ENCODE measurements at places on chromosomes 11 and 22.

DNA sequence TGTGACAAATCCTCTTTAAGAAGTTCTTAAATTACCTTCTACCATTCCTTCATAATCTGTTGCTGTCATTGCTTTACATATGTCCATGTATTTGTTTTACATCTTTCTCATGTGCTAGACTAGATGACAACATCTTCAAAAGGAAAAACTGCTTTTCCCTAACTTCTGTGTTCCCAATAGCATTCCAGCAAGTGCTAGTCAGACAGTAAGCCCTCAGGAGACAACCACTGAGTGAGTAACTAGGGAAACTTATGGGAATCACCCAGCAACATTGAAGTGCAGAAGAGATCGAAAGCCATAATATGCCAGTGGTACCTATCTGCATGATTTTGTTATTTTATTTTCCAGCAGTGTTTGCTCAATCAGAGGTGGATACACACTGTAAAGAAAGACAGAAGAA is 889.7 kb upstream of the API5 start:
- no peaks in the 10 kb centered on the region for H3K36me3 ChIP-seq
- DNase-seq: peak; percentile 68
- no peaks in the 10 kb centered on the region for H3K4me1 ChIP-seq
- H3K27ac ChIP-seq: no peak overlapping the region

DNA sequence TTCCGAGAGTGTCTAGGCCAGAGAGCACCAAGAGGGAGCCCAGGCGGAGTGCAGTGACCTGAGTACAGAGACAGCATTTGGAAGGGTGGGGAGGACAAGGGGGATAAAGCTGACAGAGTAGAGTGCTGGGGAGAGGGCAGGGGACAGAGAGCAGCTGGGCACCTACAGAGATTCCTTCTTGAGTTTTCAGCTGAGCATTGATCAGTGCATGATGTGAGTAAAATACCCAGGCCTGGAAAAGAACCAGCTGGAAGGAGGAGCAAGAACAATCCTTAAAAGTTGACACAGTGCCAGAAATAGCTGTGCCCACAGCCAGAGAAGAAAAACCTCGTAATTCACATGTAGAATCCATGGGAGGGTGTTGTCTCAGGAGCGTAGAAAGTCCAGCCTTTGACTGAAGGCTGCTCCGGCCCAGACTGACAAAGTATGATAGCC is 33.9 kb upstream of the PANX2 start:
- no peak overlapping the region for H3K27ac ChIP-seq
- no peak overlapping the region for H3K4me3 ChIP-seq
- no peaks in the 10 kb centered on the region for H3K36me3 ChIP-seq

- H3K27me3 ChIP-seq: no peaks in the 10 kb centered on the region
- H3K4me1 ChIP-seq: no peaks in the 10 kb centered on the region
- DNase-seq: no peak
- no peak overlapping the region for H3K4me3 ChIP-seq
Measured at GRCh38 chr11:39917256-39917655, 1542.2 kb downstream of the LRRC4C start.

DNA sequence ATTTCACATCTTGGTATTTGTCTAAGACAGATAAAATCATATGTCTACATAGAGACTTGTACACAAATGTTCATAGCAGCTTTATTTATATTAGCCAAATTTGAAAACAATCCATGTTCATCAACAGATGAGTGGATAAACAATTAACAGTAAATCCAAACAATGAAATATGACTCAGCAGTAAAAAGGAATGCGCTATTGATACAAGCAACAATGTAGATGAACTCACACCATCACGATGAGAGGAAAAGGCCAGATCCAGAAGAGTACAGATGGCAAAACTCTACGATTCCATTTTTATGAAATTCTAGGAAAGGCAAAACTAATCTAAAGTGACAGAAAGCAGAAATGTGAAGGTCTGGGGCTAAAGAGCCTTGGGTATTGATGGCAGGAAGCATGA is 384.3 kb downstream of the NTM start:
- H3K4me1 ChIP-seq: peaks cover 23% of the 10 kb centered on the region
- peak; percentile 31 for DNase-seq
- peak overlapping the region; percentile 34 for H3K27ac ChIP-seq
- H3K36me3 ChIP-seq: no peaks in the 10 kb centered on the region
- no peaks in the 10 kb centered on the region for H3K27me3 ChIP-seq

DNA sequence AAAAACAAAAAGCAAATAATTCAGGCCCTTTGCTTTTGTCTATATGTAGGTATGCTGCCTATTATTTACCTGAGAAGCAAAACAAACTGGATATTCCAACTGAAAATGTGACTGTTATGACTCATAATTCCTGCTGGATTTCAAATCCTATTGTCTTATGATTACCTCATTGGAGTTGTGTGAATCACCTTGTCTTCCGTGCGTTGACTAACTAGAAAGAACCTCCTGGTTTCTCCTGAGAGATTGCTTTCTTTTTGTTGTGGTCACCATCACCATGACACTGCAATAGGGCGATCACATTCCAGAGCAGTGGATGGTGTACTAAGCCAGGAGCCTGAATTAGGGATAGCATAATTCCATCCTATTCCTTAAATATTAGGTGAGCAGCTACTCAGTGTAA is 23.0 kb upstream of the EXPH5 start:
- peak; percentile 7 for DNase-seq
- no peaks in the 10 kb centered on the region for H3K4me1 ChIP-seq

GRCh38 chr11:83467837-83468236 is 181.7 kb upstream of the CCDC90B start:
- no peaks in the 10 kb centered on the region for H3K4me1 ChIP-seq
- no peaks in the 10 kb centered on the region for H3K36me3 ChIP-seq
- H3K27me3 ChIP-seq: no peaks in the 10 kb centered on the region
- DNase-seq: no peak

DNA sequence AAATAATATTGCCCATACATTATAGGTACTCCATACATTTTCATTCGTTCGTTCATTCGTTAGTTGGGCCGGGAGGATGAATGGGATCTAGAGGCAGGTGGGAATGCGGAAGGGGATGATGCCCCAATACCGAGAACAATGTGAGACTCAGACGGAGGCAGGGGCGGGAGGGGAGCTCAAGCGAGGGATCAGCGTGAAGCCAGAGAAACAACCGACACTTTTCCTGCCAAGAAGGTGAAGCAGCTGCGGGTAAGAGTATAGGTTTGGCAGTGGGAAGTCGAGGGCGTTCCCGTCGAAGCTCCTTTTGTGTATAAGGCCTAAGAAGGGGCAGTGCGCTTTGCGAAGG is 1.1 kb upstream of the ARHGEF17 start:
- H3K27ac ChIP-seq: peak overlapping the region; percentile 75
- H3K4me3 ChIP-seq: peak overlapping the region; percentile 54
- peaks cover 13% of the 10 kb centered on the region for H3K36me3 ChIP-seq

DNA sequence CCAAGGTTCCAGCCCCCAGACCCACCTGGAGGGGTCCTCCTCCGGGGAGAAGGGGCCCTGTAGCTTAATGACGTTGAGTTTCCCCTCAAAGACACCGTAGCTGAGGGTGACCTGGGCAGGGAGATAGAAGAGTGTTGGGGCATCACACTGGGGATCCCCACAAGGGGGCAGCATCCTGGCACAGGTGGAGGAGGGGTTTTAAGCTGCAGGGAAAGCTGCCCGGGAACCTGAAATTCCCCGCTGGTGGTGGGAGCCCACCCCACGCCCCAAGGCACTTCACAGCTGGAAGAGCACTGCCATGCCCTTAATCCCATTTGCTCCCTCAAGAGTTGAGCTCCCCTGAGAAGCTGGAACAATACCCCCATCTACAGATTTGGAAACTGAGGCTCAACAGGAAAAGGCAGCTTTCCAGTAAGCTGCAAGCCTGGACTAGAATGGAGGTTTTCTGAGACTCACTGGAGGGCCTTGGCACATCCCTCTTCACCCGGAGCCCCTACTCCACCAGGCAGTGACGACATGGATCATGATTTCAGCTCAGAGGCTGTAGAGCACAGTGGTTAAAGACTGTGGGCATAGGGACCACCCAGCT is 13.7 kb downstream of the MFNG start:
- no peak for DNase-seq
- no peak overlapping the region for H3K27ac ChIP-seq
- H3K36me3 ChIP-seq: no peaks in the 10 kb centered on the region
- peaks cover 29% of the 10 kb centered on the region for H3K27me3 ChIP-seq
- H3K4me1 ChIP-seq: no peaks in the 10 kb centered on the region

DNA sequence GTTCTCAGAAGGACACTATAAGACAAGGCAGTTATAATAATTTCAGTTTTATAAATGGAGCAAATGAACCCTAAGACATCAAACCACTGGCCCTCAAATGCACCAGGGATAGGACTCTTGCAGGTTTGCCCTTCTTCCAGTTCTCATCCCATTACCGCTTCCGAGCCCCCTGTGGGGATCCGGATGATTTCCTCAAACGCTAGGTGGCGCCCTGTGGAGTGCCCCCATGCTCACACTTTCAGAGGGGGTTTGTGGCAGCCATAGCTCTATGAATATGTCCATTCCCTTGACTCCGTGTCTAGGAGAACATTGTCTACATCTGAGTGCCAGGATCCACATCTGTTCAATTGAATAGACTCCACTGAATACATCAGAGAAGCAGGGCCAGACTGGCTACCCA is 816.3 kb downstream of the NTM start:
- DNase-seq: no peak
- no peaks in the 10 kb centered on the region for H3K36me3 ChIP-seq
- H3K27me3 ChIP-seq: no peaks in the 10 kb centered on the region
- H3K4me1 ChIP-seq: no peaks in the 10 kb centered on the region
- no peak overlapping the region for H3K27ac ChIP-seq

GRCh38 chr11:71917646-71918140 is 10.7 kb downstream of the XNDC1N start:
- no peak for DNase-seq
- H3K36me3 ChIP-seq: no peaks in the 10 kb centered on the region
- H3K27me3 ChIP-seq: no peaks in the 10 kb centered on the region
- H3K4me1 ChIP-seq: no peaks in the 10 kb centered on the region

DNA sequence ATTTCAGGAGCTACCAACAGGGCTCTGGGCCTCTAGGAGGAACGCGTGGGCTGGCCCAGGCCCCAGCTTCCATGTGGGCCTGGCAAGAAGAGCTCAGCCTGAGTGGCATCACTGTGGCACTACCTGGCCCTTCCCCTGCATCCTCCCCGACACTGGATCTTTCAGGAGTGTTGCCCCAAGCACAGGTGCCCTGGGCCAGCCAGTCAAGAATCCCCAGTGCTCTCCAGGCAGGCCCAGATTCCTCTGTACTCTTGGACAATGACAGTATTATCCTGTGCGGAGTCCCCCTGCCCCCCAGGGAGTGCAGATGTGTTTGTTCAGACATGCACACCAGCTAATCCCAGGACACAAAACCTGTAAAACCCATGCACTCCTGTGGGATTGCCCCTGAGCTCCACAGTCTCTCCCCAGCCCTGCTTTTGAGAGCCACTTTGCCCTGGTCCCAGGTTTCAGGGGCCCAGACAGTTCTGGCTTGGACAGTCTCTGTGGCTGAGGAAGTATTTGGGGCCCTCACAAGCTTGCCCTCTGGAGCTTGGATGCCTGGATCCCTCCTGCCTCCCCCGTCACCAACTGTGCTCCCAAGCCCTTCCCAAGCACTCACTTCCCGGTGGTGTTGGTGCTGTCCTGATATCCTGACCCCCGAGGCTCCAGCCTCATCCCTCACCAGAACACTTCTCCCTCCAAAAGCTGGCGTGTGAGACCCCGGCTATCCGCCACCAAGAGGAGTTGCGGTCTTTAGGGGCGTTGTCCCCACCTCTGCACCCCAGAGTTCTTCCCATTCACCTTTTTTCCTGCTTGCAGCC is 39.9 kb downstream of the KCNC1 start:
- DNase-seq: no peak
- H3K4me3 ChIP-seq: no peak overlapping the region
- H3K27ac ChIP-seq: no peak overlapping the region
- H3K27me3 ChIP-seq: no peaks in the 10 kb centered on the region

DNA sequence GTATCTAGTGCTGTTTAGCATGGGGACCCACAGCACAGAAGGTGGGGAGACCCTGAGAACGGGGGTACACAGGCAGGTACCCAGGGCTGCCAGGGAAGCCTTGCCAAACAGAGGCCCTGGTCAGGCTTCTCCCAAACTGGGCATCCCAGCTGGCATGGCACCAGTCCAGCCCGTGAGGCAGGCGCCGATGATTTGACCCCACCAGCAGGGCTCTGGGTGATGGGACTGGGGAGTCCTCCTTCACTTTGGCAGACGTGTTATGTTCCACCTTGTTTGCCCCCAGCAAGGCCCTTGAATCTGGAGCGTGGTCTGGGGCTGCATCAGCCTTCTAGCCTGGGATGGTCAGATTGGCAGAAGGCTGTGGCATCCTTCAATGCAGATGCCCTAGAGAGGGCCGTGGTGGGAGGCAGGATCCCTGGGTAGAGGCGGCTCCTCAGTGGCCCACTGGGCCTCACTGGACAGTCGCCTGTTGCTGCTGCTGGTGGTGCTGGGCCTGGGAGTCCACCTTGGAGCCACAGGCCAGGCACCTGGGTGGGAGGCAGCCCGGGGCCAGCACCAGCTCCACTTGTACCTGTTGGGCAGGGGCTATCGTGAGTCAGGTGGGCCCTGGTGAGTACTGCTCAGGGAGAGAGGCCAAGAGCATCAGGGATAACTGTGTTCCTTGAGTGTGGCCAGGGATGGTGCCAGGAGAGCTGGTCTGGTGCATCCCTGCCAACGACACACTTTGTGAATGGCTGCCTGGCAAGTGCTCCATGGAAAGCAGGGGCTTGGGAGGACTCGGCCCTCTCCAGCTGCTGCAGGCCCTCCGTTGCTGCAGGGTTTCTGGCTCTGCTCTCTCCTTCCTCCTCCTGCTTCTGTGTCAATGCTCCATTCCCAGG is 3.3 kb downstream of the ADORA2A start:
- no peak overlapping the region for H3K27ac ChIP-seq
- no peak overlapping the region for H3K4me3 ChIP-seq
- H3K27me3 ChIP-seq: peaks cover 7% of the 10 kb centered on the region
- H3K36me3 ChIP-seq: no peaks in the 10 kb centered on the region
- DNase-seq: no peak

- no peaks in the 10 kb centered on the region for H3K4me1 ChIP-seq
- no peak overlapping the region for H3K27ac ChIP-seq
- H3K4me3 ChIP-seq: peak overlapping the region; percentile 42
- peak; percentile 56 for DNase-seq
- H3K36me3 ChIP-seq: no peaks in the 10 kb centered on the region
Measured at GRCh38 chr11:45771193-45771565, 33.8 kb upstream of the SLC35C1 start.

- DNase-seq: no peak
- H3K4me1 ChIP-seq: peaks cover 31% of the 10 kb centered on the region
- no peaks in the 10 kb centered on the region for H3K27me3 ChIP-seq
Measured at GRCh38 chr22:17974087-17974486, 50.3 kb downstream of the MICAL3 start.
